ENCODE measurements at places on chromosomes 11 and 22.

DNA sequence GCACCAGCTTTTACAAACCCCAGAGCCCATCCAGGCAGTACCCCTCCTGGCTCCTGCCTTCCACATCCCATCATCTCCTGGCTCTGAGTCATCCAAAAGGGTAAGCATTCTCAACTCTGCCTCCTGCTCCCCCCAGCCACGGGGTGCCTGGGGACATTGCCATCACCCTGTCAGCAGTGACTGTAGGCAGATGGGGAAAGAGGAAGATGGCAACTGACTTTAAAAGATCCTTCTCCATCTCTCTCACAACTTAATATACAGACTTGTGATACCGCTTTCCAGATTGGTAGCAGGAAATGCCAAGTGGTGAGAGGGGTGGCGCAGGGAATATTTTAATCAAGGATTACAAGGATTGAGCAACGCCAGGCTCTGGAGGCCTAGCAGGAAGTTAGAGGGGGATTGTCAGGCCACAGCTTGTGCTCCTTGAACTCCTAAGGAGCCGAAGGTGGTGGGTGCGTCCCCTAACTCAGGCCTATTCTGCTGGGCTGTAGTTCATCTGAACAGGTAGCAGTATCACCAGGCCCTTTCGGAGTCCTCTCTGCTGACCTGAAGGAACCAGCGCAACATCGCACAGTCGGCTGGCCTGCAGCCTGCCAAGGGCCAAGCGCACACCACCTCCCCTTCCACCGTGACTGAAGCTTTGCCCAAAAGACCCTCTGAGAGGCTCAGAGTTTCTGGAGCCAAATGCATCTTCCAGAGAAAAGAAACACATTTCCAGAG lies 83.3 kb downstream of the ZC3H12C start:
- no peak for DNase-seq

GRCh38 chr11:121131656-121132055 lies 30.6 kb downstream of the TECTA start:
- no peak for DNase-seq

GRCh38 chr22:20810645-20811044 lies 36.7 kb downstream of the SERPIND1 start:
- no peak for DNase-seq

GRCh38 chr11:109303342-109303741 lies 118.6 kb upstream of the C11orf87 start:
- no peak for DNase-seq

- DNase-seq = no peak
Measured at GRCh38 chr11:78796956-78797355, 222.3 kb upstream of the NARS2 start.

- no peak for DNase-seq
Measured at GRCh38 chr11:13859892-13860291, 102.6 kb upstream of the SPON1 start.

DNA sequence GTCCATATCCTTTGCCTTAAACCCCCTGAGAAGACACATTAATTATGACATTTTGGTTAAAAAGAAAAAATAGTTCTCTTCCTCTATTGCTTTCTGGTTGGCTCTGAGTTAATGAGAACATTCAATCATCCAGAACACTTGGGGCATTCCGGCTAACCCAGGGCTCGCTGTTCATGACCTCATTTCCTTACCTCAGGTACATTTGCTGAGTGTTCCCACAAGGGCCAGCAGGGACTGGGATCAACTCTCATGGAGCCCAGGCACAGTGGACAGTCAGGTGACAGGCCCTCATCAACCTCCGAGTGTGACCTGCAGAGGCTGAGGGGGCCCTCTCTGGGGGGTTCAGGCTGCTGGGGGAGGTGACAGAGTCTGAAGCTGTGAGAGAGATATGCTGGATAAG lies 98.9 kb downstream of the MYO18B start:
- DNase-seq = no peak

DNA sequence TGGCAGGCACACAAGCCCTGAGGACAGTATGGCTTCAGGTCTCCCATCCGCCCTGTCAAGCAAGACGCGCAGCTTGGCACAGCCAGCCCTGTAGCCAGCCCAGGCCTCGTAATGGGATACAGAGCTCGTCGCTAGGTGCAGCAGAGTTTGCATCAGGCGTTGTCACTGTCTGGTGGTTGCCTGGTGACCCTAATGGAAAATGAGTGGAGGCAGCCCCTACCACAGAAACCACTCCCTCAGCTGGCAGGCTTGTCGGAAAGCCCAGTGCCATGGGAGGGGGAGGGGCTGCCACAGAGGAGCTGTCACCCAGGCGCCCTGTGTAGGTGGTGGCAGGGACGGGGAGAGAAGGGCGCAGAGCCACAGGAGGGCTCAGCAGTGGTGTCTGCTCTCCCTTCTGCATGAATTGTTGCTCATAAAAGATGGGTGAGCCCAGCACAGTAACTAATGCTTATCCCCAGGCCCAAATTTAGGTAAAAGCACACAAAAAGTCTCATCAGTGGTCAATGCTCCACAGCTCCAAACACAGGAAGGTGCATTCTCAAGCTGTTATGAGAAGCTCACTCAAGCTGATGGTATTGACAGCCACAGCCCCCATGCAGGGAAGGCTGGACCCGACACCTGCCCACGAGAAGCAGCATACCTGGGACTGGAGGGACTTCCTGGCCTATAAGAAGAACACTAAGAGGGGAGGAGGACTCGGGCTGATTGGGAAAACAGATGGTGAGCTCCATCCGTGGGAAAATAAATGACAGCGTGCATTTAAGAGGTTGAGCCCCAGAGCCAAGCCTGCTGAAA lies 164.6 kb downstream of the ETS1 start:
- DNase-seq = no peak

DNA sequence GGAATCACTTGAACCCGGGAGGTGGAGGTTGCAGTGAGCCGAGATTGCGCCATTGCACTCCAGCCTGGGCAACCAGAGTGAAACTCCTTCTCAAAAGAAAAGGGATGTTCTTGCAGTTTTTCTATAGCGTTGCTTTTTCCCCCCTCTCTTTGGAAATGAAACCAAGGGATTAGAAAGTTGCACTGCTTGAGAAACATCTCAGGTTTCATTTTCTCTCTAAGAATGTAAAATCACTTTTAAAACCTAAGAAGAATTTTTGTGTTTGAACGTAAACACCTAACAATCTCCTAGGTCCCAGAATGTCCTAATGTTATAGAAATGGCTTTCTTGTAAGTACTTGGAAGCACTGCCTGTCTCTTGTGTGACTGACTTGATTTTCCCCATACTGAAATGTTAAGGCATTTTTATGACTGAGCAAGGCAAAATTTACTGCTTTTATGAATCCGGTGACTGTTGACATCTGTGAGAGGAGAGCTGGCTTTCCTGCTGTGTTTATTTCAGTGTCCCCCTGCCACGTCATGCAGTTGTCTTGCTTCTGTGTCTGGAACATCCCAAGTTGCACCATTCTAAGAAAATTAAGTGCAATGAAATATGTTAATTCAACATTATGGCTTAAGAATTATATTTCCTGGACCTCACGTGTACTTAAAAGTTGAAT lies 37.7 kb downstream of the NF2 start:
- DNase-seq = no peak

All from hypothalamus (tissue), 51 donors.